ENCODE measurements at places on chromosomes 4 and X.

- no peak for DNase-seq
Measured at GRCh38 chr4:41256740-41257256, at the start of gene UCHL1. Gene UCHL1 (plus strand): TSS chr4:41256928. CDS start chr4:41256977, 49 bp downstream.

DNA sequence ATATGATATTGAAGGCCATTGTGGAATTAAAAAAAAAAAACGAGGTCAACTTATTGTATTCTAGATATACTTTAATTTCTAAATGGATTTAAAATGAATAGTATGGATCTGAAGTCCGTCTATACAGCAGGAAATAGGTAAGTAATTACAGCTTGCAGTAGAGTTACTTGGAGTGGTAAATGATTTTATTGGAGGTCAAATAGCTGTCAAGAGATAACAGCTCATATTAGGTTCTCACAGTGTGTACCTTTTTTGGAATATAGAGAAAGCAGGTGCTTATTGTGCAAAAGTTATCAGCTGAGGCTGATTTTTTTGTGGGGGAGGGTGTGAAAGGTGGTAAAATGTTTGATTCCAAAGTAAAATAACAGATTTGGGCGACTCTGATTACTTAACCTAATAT, 17.7 kb downstream of the UPRT start:
- DNase-seq = no peak

GRCh38 chr4:175787948-175788347, 24.1 kb downstream of the GPM6A start:
- no peak for DNase-seq

- no peak for DNase-seq
Measured at GRCh38 chr4:112189754-112190153, 41.8 kb upstream of the AP1AR start.

DNA sequence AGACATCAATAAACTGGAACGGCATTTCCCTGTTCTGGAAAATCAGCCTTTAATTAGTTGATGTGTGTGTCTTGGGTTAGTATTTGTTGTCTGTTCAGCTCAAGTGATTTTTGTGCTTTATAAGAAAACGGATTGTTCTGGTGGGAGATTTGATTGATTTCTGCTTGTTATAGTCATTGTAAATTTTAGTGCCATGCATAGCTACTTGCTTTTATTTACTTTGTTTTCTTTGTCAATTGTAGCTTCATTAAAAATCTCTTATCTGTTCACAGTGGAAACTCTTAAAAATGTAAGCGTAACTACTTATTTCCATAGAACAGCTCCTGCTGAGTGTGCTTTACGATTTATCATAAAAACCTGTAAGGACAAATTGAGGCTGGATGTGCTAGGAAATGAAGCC, 253.2 kb downstream of the TENM3 start:
- DNase-seq = no peak

DNA sequence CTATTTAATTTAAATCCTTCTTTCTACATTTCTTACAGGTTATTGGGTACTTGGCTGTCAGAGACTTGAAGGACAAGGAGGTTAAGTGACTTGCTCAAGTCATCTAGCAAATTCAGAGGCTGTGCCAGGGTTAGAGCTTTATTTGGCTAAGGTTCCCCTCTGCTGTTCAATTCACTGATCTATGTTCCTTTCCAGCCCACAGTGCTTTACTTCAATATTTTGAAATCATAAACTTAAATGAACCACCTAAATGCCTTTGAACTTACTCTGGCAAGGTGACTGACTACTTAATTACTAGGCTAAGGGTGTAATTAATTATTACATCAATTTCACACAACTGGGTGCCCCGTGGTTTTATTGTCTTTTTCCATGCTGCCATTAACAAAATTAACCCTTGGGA, 288.7 kb downstream of the CAMK2D start:
- DNase-seq = no peak
